ENCODE measurements at places on chromosomes 3 and 15.

DNA sequence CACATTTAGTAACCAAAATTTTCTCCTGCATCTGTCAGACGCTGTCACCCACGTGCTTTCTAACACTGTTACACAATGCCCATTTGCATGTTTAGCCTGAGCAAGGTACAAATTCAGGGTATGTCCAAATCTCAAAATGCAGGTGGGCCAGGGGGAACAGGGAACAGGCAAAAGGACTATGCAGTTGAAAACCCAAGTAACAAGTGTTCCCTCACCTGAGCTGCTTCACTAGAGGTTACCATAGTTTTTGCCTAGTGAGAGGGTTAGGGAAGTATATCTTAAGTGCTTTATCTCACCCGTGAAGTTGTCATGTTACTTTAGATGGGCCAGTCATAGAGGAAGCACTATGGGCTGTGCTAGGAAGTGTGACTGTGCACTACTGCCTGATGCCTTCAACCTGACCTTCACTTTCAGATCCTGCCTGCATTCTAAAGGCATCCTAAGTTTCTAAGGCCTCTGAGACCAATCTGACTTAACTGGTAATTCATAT is 6.0 kb upstream of the TMEM87A start:
- no peaks in the 10 kb centered on the region for H3K27me3 ChIP-seq
- peaks cover 32% of the 10 kb centered on the region for H3K36me3 ChIP-seq
- no peak overlapping the region for H3K27ac ChIP-seq
- no peak for DNase-seq

DNA sequence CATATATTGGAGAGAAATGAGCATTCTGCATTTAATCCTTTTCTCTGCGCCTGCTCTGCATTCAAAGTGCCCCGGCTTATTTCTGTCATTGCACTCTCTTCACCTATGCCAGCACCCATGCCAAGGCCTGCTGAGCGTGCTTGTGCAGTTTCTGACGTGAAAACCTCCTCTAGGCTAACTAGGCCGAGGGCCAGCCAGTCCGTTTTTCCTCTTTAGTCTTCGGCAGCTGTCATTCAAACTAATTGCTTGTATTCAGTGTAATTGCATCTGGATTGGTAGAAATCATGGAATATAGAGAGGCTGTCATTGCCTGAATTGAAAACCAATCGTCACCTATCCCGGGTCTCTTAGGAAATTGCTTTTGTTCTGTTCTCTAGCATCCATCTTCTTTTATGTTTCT is 94.0 kb downstream of the ARPP21 start:
- no peak overlapping the region for H3K27ac ChIP-seq
- no peaks in the 10 kb centered on the region for H3K36me3 ChIP-seq
- H3K27me3 ChIP-seq: no peaks in the 10 kb centered on the region
- no peaks in the 10 kb centered on the region for H3K4me1 ChIP-seq
- no peak overlapping the region for H3K4me3 ChIP-seq

DNA sequence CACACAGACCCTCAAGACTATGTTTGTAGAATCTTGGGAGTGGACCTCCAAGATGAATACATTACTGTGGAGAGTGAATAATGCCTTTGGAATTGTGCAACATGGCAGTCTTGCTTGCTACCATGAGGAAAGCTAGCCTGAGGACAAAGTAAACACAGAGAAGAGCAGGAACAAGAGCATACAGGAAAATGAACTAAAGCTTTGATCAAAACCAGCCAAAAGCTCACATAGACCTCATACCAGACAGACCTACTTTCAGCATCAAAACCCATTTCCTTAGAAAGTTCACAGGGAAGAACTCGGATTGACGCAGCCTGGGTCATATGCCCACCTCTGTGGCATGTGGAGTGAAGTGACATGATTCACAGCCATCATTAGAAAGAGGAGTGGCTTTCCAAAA is 3.3 kb upstream of the RAB8B start:
- no peak for DNase-seq
- peaks cover 10% of the 10 kb centered on the region for H3K4me1 ChIP-seq
- no peaks in the 10 kb centered on the region for H3K27me3 ChIP-seq
- no peaks in the 10 kb centered on the region for H3K36me3 ChIP-seq

- no peak for DNase-seq
- H3K27me3 ChIP-seq: no peaks in the 10 kb centered on the region
- no peak overlapping the region for H3K4me3 ChIP-seq
- no peaks in the 10 kb centered on the region for H3K36me3 ChIP-seq
- H3K4me1 ChIP-seq: no peaks in the 10 kb centered on the region
- H3K27ac ChIP-seq: no peak overlapping the region
Observed at GRCh38 chr15:37824717-37825382, 109.6 kb upstream of the TMCO5A start.

- H3K36me3 ChIP-seq: no peaks in the 10 kb centered on the region
- no peak for DNase-seq
- no peaks in the 10 kb centered on the region for H3K4me1 ChIP-seq
- H3K4me3 ChIP-seq: no peak overlapping the region
- no peaks in the 10 kb centered on the region for H3K27me3 ChIP-seq
Observed at GRCh38 chr3:103684904-103685303, 1250.1 kb downstream of the ZPLD1 start.

- H3K36me3 ChIP-seq: no peaks in the 10 kb centered on the region
- no peak for DNase-seq
- H3K27me3 ChIP-seq: no peaks in the 10 kb centered on the region
- no peaks in the 10 kb centered on the region for H3K4me1 ChIP-seq
- no peak overlapping the region for H3K4me3 ChIP-seq
Observed at GRCh38 chr3:117101697-117102096, 392.1 kb downstream of the TUSC7 start.

GRCh38 chr3:6571448-6571847 is 289.5 kb upstream of the GRM7 start:
- H3K27ac ChIP-seq: no peak overlapping the region
- H3K4me1 ChIP-seq: no peaks in the 10 kb centered on the region
- no peak overlapping the region for H3K4me3 ChIP-seq
- no peaks in the 10 kb centered on the region for H3K27me3 ChIP-seq

- H3K36me3 ChIP-seq: no peaks in the 10 kb centered on the region
- DNase-seq: no peak
- H3K4me3 ChIP-seq: no peak overlapping the region
- no peak overlapping the region for H3K27ac ChIP-seq
- H3K4me1 ChIP-seq: no peaks in the 10 kb centered on the region
- H3K27me3 ChIP-seq: no peaks in the 10 kb centered on the region
Observed at GRCh38 chr3:127900536-127900935, 14.5 kb upstream of the KBTBD12 start.

DNA sequence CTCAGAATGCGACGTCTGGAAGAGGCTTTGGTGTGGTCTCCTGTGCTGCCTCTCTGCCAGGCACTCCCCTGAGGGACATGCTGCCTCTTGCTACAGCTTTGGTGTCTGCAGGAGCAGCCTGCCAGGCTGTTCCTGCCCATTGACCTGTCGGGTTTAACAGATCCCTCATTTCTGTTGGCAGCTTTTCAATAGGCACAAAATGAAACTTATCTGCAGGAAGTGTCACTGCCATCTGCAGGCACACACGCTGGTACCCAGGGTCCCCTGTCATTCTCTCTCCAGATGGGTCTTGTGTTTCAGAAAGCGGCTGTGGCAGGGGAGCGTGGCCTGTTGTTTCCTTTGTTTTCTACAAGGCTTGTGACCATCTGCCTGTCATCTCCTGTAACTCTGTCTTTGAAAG is 328.3 kb upstream of the CHRM5 start:
- DNase-seq: no peak
- H3K36me3 ChIP-seq: no peaks in the 10 kb centered on the region
- H3K27ac ChIP-seq: no peak overlapping the region
- no peak overlapping the region for H3K4me3 ChIP-seq

DNA sequence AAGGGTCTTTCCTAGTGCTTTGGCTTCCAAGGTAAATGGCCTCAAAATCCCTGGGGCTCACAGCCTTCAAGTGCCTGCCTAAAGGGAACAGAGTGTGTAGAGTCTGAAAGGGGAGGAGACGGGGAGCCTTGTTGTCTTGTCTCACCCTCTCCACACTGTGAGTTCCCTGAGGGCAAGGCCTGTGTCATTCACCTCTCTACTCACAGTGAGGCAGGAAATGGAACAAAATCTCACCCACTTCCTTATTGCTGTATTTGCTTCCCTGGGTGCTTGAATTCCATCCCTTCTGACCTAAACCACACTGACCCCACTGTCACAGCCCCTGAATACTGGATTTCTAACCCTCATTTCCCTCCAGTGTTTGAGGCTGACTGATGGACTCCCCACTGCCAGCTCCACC is 197.5 kb downstream of the EPHB1 start:
- H3K27ac ChIP-seq: no peak overlapping the region
- DNase-seq: no peak
- no peaks in the 10 kb centered on the region for H3K27me3 ChIP-seq
- no peaks in the 10 kb centered on the region for H3K36me3 ChIP-seq
- no peaks in the 10 kb centered on the region for H3K4me1 ChIP-seq

DNA sequence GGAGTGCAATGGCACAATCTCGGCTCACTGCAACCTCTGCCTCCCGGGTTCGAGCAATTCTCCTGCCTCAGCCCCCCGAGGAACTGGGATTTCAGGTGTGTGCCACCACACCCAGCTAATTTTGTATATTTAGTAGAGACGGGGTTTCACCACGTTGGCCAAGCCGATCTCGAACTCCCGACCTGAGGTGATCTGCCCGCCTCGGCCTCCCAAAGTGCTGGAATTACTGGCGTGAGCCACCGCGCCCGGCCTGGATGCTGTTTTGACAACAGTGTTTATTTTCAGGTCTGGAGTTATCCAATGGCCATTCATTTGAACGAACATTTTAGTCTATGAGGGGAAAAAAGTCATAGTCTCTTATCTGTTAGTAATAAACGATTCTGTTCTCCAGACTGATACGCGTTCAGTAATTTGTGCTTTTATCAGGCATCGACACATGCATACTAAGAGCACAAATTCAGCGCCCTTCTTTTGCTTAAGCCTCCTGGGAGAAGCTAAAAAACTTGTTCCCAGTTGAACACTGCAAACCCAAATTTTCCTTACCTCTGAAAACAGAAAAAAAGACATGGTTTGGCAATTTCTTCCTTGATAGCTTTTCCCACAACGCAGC is 1.3 kb downstream of the B3GALNT1 start:
- DNase-seq: no peak
- H3K27ac ChIP-seq: no peak overlapping the region
- H3K27me3 ChIP-seq: no peaks in the 10 kb centered on the region
- peak overlapping the region; percentile 91 for H3K4me3 ChIP-seq
- H3K36me3 ChIP-seq: peaks cover 1% of the 10 kb centered on the region

GRCh38 chr3:190912736-190913135 is 50.2 kb upstream of the GMNC start:
- no peaks in the 10 kb centered on the region for H3K4me1 ChIP-seq
- DNase-seq: no peak
- no peaks in the 10 kb centered on the region for H3K36me3 ChIP-seq
- no peak overlapping the region for H3K27ac ChIP-seq

DNA sequence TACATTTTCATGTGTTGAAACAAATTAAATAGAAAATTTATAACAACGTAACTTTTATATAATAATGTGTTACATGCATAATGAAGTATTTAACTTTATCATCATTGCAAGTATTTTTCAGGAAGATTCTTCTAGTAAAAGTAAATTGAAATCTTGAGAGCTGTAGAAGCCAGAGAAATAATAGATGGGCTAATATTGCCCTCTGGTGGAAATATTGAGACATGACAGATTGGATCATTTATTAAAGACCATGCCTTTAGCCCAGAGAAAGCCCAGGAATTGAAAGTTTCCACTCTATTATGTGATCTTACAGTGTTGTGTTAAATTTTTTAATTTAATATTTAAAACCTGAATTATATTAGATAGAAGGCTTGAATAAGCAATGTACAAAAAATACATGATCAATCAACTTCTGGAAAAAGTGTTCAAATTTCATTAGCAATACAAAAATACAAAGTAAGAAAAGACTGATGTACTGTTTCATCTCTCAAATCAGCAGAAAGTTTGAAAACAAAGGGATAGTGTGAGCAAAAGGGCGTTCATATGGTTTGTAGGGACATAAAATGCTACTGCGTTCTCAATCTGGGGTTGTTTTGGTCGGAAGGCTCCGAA is 52.7 kb upstream of the SPTSSB start:
- no peak overlapping the region for H3K4me3 ChIP-seq
- no peaks in the 10 kb centered on the region for H3K36me3 ChIP-seq

GRCh38 chr3:163766112-163766511 is 1312.2 kb downstream of the SI start:
- H3K4me1 ChIP-seq: no peaks in the 10 kb centered on the region
- no peaks in the 10 kb centered on the region for H3K27me3 ChIP-seq
- no peaks in the 10 kb centered on the region for H3K36me3 ChIP-seq
- no peak overlapping the region for H3K27ac ChIP-seq

DNA sequence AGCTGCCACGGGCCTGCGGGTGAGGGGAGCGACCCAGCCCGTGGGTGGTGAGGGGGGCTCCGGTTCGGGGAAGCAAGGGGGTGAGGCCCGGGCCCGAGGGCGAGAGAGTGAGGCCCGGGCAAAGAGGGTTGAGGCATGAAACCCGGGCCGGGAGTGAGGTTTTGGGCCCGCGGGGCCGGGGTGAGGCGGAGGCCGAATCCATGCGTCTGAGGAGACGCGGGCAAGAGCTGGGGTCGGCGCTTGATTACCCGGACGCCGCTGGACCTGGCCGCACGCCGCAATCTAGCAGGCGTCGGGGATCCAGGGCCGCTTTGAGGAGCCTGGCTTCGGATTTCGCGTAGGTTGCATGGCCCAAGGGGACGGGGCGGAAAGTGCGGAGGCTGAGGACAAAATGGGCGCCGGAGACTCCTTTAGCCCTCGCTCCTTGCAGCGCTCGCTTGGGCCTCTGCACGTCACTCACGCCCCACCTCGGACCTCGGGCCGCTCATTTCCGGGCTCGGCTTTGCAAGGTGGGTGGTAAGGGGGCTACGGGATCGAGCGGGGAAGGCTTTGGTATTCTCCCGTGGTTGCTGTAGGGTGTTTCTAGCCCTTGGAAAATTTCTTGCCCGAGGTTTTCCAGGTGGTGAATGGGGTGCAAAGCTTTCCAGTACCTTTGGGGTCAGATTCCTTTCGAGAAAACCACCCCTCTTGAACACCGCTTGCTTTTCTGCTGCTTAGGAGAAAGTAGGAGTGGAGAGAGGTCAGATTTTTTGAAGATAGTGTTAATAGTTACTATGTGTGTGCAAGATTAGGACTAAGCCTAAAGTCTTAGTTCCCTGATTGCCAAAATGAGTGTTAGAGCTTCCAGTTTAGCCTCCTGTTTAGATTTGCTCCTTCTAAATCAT is 827 bp downstream of the SLC25A36 start:
- no peaks in the 10 kb centered on the region for H3K27me3 ChIP-seq
- H3K27ac ChIP-seq: peak overlapping the region; percentile 97
- no peak for DNase-seq
- no peaks in the 10 kb centered on the region for H3K36me3 ChIP-seq
- H3K4me1 ChIP-seq: peaks cover 33% of the 10 kb centered on the region

- peaks cover 30% of the 10 kb centered on the region for H3K4me1 ChIP-seq
- H3K36me3 ChIP-seq: no peaks in the 10 kb centered on the region
- H3K4me3 ChIP-seq: no peak overlapping the region
- H3K27me3 ChIP-seq: no peaks in the 10 kb centered on the region
- H3K27ac ChIP-seq: no peak overlapping the region
Observed at GRCh38 chr15:60972866-60973265, 256.2 kb downstream of the RORA start.

GRCh38 chr3:194030372-194030771 is 105.6 kb upstream of the HES1 start:
- H3K27ac ChIP-seq: no peak overlapping the region
- H3K4me3 ChIP-seq: no peak overlapping the region
- no peak for DNase-seq
- no peaks in the 10 kb centered on the region for H3K4me1 ChIP-seq
- no peaks in the 10 kb centered on the region for H3K36me3 ChIP-seq

- no peaks in the 10 kb centered on the region for H3K27me3 ChIP-seq
- no peaks in the 10 kb centered on the region for H3K36me3 ChIP-seq
- H3K4me3 ChIP-seq: no peak overlapping the region
- peaks cover 49% of the 10 kb centered on the region for H3K4me1 ChIP-seq
- DNase-seq: no peak
Observed at GRCh38 chr3:123687286-123687685, 102.4 kb upstream of the HACD2 start.

GRCh38 chr3:125271127-125271526 is 58.6 kb upstream of the SLC12A8 start:
- H3K4me3 ChIP-seq: no peak overlapping the region
- H3K36me3 ChIP-seq: no peaks in the 10 kb centered on the region
- DNase-seq: no peak
- H3K27ac ChIP-seq: no peak overlapping the region
- H3K27me3 ChIP-seq: no peaks in the 10 kb centered on the region
